ENCODE measurements at places on chromosomes 1 and 21.

DNA sequence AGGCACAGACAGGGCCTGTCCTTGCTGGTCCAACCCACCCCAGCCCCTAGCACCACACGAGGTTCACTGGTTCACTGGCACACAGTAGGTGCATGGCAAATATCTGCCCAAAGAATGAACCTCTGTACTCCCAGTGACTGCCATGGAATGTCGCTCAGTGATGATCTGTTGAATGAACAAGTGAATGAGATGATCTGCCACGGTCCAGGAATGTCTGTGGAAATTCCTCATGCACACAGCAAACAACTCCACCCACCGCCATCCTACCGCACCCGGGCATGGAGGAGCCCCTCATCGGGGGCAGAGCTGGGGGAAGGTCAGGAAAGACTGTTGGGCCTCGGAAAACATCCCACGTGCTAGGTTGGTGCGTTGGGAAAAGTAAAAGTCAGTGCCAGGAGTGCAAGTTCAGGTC, 1.7 kb downstream of the HSPG2 start:
- H3K4me1 ChIP-seq, result peaks cover 72% of the 10 kb centered on the region
- H3K27ac ChIP-seq, result peak overlapping the region; percentile 73
- H3K4me3 ChIP-seq, result peak overlapping the region; percentile 92
- peaks cover 18% of the 10 kb centered on the region for H3K36me3 ChIP-seq

- H3K36me3 ChIP-seq, result no peaks in the 10 kb centered on the region
- peak; percentile 9 for DNase-seq
- H3K4me1 ChIP-seq, result no peaks in the 10 kb centered on the region
Measured at GRCh38 chr1:183983371-183984105, 54.0 kb downstream of the COLGALT2 start.

DNA sequence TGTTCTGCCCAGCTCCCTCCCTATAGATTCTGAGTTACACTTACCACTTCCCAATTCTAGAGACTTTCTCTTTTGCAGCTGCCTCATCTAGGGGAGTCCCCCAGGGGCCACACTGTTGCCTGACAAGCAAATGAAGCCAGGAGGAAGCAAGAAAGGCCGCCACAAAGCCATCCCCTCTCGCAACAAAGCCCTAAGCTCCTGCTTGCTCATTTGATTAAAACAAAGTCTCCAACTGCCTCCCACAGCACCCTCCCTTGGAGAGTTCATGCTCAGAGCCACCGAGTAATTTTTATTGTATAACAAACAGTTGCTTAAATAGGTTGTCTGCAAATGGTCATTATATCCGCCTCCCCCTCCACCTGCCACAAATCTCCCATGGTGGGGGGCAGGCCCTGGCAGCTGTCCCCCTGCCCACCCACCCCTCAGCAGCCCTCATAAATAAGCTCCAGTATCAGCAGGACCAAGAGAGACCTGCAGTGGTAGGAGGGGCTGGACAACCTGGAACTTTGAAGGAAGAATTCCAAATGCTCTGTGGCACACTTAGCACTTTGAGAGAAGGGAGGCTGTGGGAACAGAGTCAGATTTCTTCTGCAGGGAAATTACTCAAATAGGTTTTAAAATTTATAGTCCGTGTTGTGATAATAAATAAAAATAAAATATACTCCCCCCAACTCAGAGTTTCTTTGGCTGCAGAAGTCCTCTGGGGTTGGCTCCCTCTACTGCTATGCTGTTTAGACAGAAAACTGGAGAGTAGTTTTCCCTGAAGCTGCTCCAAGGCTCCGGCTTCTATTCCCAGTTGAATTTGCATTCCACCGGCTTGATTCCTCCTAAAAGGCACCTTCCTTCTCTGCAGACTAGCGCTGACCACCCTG, 237.5 kb downstream of the TTLL7 start:
- H3K4me1 ChIP-seq, result peaks cover 8% of the 10 kb centered on the region
- peak; percentile 7 for DNase-seq
- no peak overlapping the region for H3K27ac ChIP-seq
- no peaks in the 10 kb centered on the region for H3K36me3 ChIP-seq

GRCh38 chr1:149846042-149846441, 53.3 kb upstream of the BOLA1 start:
- DNase-seq, result no peak
- no peaks in the 10 kb centered on the region for H3K27me3 ChIP-seq
- H3K4me3 ChIP-seq, result no peak overlapping the region
- no peak overlapping the region for H3K27ac ChIP-seq
- H3K36me3 ChIP-seq, result no peaks in the 10 kb centered on the region
